ENCODE measurements at places on chromosomes 7 and 10.

DNA sequence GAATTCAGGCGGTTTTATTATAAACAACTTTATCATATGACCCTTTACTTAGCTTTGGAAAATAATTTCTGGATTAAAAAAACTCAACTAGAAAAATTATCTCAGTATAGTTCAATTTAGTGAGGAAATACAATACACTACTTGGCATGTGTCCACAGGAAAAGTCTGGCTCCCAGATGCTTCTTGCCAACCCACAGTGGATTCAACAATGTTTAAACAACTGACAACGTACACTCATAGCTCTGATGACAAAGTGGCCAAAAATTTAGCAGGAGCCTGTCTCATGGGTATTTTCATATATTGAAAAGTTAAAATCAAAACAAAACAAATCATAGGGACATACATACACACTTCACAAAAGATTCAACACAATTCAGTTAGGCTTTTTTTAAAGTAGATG, 158.8 kb downstream of the SKAP2 start:
- DNase-seq: no peak

DNA sequence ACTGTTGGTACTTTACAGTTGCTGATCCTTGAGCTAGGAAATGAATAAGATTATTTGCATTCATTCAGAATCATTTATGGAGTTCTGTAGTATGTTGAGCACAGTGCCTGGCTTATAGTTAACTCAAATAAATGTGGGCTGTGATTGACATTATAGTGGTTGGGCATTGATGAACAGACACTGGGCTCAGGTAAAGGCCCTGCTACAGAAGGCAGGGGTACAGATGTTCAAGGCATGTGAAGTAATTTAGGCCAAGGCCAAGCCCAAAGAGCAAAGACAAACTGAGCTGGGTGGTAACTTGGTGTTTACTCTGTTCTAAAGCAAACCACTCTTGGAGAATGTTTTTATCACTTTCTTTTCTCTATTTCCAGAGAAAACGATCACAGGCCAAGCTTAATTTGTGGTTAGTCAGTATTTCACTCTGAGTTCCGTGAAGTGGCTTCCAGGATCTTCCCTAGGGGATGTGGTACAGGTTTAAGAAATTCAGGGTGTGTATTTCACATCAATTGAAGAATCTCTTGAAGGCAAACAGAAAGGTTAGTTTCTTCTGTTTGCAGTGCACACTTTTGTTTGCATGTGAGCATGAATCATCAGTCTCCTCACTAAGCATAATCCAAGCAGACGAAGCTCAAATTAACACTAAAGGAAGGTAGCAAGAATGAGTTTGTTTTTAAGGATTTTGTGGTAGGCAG, 113.9 kb upstream of the PRR15 start:
- DNase-seq: no peak

DNA sequence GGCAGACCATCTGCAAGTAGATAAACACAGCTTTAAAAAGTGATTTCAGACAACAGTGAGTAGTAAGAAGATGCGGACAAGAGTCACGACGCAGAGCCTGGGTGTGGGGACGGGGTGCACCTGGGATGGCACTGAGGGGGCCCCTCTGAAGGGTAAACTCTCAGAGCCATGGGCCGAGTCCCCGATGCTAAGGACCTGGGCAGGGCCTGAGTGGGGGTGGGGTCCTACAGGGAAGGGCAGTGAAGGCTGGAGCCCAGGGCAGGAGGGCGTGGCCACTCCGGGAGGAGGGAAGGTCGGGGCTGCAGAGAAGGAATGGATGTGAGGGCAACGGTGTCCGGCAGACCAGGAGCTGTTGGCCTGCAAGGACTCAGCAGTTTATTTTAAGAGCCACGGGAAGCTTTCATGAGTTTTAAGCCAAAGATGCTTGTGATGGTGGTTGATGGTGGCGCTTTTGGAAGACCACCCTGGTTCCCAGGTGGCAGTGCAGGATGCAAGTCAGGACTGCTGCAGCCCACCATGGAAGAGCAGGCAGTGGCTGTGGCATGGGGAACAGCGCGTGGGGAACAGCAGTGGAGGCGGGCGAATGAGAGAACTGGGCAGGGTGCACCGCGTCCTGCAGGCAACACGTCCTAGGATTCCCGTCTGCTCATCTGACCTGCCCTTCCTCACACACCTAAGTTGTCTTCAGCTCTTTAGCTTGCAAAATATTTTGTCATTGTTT, 296.8 kb downstream of the DNAJB6 start:
- no peak for DNase-seq

DNA sequence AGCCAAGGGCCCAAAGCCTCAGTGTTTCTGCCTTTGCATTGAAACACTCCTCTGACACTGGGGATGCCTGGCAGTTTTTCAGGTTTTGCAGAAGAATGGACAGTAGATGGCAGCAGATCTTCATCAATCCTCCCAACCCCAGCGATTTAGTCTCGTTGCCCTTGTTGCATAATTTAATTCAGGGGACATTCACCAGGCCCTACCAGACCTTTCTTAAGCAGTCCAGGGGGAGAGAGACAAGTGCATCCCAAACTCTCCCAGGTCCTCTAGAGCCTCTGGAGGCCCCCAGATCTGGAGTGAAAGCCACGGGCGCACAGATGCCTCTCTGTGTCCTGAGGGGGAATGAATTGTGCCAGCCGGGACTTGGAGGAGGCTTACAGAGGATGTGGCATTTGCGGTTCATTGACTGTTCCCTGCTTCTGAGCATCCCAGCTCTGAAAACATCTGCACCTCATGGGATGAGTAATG, 29.6 kb downstream of the MINDY4 start:
- no peak for DNase-seq

DNA sequence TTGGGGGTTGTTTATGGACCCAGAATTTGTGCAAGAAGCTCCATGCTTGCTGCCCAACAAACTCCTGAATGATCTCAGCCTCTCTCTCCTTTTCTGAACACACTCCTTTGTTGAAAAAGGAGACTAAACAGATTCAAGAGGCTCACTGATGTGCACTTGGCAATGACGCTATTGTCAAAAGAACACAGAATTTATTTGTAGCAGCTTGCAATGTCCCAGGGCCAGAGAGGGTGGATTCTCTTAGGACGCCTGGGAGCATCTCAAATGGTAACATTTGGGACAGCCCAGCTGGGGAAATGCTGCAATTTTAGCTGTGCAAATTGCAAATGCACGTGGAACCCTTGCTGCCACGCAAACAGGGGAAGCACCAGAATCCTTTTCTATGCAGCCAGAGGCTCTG, 79.9 kb downstream of the GPR26 start:
- no peak for DNase-seq

DNA sequence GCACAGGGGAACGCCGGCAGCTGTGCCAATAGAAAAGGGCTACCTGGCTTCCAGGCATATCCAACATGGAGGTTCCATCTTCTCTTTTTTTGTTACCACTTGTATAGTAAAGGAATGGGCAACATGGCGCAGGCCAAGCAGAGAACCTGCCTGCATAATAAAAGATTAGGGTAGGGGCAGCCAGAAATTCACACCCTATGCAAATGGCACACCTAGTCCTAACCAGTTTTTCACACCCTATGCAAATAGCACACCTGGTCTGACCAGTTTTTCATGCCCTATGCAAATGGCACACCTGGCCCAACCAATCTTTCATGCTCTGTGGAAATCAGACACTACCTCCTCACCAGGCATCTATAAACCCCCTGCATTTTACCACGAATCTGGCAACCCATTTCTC, 369.5 kb downstream of the IPMK start:
- DNase-seq: no peak

GRCh38 chr10:74117738-74118137, 32.9 kb downstream of the AP3M1 start:
- no peak for DNase-seq
